Glomerular endothelial cell (primary cell): ENCODE measurements at places on chromosomes 3 and 15.

DNA sequence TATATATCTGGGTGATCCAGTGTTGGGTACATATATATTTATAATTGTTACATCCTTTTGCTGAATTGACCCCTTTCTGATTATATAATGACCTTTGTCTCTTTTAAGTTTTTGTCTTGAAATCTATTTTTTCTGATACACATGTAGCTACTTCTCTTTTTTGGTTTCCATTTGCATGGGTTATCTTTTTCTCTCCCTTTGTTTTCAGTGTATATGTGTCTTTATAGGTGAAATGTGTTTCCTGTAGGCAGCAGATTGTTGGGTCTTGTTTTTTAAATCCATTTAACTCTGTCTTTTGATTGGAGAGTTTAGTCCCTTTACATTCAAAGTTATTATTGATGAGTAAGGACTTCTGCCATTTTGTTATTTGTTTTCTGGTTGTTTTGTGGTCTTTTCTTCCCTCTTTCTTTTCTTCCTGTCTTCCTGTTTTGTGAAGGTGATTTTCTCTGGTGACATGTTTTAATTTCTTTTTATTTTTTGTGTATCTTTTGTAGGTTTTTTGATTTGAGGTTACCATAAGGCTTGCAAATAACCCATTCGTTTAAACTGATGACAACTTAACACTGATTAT, 56.8 kb downstream of the STARD9 start:
- no peak for DNase-seq

DNA sequence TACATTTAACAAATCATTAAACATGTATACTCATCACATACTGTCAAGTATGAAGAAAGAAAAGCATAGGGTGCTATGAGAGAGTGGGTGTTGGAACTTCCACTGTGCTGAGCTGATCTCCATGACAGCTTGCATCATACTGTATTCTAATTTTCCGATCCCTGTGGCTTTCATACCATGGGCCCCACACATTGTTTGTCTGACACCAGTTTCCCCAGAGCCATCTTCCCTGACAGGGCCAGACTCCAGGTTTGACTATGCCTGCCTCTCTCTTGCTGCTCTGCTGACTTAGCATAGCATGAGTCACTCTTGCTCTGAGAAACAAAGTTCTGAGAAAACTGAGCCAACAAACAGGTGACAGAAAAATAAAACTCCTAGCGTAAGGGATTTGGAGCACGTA, 37.0 kb upstream of the CASR start:
- no peak for DNase-seq

GRCh38 chr15:39538936-39539335, 41.9 kb upstream of the THBS1 start:
- no peak for DNase-seq

- DNase-seq: no peak
These were observed 66.3 kb upstream of the LRIG1 start for GRCh38 chr3:66567077-66567476.

DNA sequence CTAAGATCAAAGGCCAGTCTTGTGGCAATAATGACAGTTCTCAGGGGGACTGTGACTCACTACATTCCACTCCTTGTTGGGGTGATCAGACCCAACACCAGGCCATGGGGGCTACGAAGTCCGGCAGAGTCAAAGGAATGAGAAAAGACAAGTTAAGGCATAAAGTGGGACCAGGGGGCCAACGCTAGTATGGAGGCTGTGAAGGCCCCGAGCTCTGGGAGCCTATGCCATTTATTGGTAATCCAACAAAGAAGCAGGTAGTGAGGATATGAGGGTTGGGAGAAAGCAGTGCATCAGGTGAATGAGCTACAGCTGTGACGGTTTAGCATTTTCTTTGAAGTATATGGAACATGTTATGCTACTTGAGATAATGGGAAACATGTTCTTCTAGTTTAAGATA, 104.4 kb upstream of the C2CD4B start:
- DNase-seq: no peak

DNA sequence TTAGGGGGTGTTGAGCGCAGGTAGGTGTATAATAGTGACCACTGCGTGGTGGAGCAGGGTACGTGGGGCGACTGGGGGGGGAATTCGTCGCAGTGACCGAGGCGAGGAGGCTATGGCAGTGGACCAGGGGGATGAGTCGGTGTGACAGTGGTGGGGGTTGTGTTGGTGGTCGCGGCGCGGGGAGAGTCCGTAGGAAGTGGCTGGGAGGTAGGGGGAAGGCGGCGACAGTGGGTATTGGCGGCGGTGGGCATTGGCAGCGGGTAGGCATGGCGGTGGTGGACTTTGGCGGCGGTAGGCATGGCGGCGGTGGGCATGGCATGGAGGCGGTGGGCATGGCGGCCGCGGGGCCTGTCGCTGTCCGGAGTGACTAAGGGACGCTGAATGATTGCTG, 739 bp downstream of the SNRPN start:
- DNase-seq: no peak

- no peak for DNase-seq
These were observed 20.9 kb downstream of the MRAS start for GRCh38 chr3:138369151-138369900.

DNA sequence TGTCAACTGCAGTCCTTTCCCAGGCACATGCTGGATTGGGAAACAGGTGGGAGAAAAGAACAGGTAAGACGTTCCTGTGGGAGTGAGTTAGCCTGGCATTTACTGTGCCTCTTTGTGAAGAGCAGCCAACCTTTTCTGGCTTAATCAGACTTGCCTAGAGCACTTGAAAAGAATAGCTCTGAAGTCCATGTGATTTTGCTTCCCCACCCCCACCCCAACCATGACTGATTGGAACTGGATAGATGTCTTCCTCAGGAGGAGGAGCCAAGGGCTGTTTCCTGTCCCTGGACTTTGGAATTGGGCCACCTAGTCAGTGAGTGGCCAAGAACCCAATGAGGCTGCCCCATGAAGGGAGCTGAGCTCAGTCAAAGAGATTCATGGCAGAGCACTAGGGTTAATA, 4.7 kb upstream of the TMEM41A start:
- no peak for DNase-seq

GRCh38 chr3:60552581-60552980, 698.7 kb downstream of the FHIT start:
- no peak for DNase-seq
